ENCODE measurements at places on chromosomes 5 and 9.
A peak's percentile ranks its signal among the peaks of the same experiment; 100 is the strongest.

- DNase-seq, result no peak
Measured at GRCh38 chr5:169649486-169649885, 12.4 kb downstream of the DOCK2 start.

- DNase-seq, result no peak
Measured at GRCh38 chr9:10071579-10071978, 541.2 kb downstream of the PTPRD start.

- DNase-seq, result no peak
Measured at GRCh38 chr9:86955042-86955441, 7.7 kb upstream of the GAS1 start.

DNA sequence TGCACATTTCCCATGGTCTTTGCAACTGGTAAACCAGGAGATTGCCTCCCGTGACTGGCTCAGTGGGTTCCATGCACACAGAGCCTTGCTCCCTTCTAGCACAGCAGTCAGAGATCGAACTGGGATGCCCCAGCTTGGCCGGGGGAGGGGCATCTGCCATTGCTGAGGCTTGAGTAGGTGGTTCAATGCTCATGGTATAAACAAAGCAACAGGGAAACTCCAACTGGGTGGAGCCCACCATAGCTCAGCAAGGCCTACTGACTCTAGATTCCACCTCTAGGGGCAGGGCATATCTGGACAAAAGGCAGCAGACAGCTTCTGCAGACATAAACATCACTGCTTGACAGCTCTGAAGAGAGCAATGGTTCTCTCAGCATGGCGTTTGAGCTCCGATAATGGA, 67.0 kb upstream of the PPP1R2B start:
- no peak for DNase-seq

DNA sequence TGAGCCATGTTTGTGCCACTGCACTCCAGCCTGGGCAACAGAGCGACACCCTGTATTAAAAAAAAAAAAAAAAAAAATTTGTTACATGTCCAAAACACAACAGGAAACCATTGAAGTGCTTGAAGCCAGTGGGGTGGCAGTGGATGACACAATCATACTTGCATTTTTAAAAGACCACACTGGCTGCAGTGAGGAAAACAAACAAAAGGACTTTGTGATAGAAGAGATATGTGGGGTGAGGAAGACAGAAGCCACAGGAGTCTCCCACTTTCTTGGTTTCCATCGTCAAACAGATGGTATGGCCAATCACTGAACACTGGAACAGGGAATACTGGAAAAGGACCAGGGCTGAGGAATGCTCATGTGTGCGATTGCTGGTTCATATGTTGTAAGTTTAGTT, 20.9 kb upstream of the COMMD10 start:
- DNase-seq, result no peak

- DNase-seq, result no peak
Measured at GRCh38 chr9:33956544-33956943, 92.1 kb downstream of the UBAP2 start.

GRCh38 chr9:6733831-6734230, 23.9 kb upstream of the KDM4C start:
- DNase-seq, result no peak

DNA sequence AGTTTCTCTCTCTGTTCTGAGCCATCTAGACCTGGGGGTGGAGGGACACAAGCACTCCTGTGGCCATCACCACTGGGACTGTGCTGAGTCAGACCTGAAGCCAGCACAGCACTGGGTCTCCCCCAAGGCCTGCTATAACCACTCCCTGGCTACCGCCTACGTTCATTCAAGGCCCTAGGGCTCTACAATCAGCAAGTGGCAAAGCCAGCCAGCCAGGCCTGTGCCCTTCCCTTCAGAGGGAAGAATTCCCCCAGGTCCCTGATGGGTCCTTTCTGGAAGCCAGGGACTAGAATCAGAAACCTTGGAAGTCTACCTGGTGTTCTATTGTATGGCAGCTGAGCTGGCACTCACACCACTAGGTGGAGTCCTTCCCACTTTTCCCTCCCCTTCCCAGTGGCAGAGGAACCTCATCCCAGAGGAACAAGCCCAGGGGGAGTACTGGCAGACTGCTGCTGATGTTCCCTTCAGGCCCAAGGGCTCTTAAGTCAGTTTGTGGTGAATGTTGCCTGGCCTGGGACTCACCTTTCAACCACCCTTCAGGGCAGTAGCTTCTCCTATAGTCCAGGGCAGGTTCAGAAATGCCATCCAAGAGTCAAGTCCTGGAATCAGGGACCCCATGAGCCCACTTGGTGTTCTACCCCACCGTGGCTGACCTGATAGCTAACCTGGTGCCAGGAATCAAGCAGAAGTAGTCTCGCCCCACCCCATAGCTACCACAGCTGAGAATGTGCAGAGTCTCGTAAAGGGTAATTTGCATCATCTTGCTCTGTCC, 20.0 kb downstream of the JMY start:
- no peak for DNase-seq

DNA sequence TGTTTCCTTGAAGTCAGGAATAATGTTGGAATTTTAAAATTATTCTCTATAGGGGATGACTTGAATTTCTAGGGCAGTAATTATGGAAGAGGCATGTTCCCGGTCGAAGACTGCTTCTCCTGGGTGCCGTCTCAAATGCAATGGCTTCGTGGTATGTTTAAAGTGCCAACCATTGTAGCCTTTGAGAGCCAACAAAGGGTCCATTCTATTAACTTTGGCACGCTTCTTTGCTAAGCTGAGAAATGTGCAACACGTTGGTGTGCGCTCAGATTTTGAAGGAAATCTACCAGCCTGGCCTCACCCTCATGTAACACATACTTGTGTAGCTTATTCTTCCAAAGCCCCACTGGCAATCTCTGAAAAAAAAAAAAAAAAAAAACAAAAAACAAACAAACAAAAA, 221.2 kb upstream of the ANKH start:
- DNase-seq, result peak; percentile 19

DNA sequence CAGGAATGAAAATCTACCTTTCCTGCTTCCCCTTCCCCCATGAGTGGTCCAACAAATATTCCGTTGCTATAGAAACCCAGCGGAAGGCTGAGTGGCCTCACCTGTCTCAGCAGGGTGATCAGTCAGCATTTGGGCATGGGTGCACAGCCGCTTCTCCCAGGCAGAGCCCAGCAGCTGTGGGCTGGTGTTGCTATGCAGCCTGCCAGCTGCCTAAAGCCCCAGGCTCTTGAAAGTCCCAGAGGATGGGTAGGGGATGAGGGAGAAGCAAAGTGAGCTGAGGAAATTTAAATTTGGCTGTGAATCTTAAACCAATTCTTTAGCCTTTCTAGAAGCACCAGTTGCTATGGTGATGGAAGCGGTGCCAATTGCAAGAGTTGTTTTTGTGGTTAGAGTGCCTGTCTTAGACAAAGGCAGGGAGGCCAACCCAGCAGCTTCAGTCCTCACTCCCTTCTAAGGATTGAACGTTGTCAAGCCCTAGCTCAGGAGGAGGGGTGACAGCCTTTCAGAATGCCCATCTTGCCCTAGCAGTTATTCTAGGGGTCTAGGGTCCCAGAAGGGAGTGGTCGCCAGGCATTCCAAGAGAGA, 151.5 kb upstream of the PITX1 start:
- no peak for DNase-seq

DNA sequence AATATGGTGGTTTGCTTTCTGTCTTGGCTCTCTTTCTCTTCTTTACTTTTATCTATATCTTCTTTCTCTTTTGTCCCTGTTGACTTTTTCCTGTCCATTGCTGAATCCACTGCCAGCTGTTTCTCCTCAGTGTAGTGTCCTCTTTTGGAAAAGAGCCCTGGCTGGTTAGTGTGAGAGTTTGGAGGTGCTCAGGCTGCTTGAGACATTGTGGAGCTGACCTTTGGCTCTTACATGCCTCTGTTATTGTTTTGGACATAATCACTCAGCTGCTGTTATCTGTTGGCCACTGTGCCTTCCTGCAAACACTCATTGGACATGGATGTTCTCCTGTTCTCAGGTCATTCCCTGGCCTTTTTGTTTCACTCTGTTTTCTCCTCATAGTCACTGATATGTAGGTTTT, 295.4 kb upstream of the RIOK2 start:
- DNase-seq, result no peak

DNA sequence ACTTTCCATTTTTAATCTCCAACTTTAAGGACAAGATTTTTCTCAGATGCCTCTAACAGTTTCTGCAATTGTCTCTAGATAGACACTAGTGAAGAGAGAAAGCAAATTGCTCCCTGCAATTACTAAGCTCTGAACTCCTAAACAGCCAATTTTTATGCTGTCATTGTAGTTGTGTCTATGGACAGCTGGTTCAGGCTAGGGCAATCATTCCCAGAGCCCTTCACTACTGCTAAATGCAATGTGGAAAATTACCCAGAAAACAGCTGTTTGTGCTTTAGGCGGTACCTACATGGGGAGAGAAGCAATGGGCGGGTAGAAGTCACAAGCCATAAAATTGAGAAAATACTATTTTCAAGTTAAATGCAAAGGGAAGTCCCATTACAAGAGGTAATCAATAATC, 211.6 kb downstream of the SPOCK1 start:
- DNase-seq, result no peak

- DNase-seq, result no peak
Measured at GRCh38 chr9:135547756-135548736, 2.1 kb downstream of the OBP2A start.

- DNase-seq, result no peak
Measured at GRCh38 chr5:88545338-88545737, 276.7 kb upstream of the TMEM161B start.

DNA sequence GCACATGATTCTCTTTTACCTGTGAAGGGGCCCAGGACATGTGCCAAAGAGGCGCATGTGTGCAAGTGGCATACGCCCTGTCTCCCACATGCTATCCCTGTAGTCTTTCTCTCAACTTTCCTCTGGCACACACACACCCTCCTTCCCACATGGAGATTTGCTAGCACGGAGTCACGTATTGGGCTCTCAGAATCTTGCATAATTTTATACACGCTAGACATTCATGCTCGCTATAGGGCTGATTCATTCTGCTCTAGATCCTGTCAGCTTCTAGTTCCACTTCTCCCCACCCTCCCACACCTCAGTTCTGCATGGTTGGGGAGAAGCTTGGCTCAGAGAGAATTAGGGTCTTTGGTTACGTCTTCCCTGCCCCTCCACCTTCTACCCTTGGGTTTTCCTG, 72.8 kb downstream of the CD180 start:
- DNase-seq, result no peak

DNA sequence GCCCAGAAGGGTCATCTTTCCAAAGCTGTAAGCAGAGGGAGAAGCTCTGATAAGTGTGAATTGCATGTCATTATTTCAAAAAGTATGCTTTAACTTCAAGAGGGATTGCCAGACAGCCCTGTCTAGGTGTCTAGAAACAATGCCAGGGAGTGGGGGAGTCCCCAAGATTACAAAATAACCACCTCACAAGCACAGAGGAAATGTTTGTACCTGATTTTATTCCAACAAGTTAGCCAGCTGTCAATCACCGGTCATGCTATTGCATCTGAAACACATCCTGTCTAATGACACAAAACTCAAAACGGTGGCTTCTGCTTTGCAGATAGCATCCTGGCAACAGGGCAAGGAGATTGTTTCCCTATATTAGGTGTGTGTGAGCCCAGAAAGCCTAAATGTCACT, 154.2 kb upstream of the WWC1 start:
- DNase-seq, result no peak

GRCh38 chr5:110785356-110785755, 46.5 kb downstream of the SLC25A46 start:
- no peak for DNase-seq

DNA sequence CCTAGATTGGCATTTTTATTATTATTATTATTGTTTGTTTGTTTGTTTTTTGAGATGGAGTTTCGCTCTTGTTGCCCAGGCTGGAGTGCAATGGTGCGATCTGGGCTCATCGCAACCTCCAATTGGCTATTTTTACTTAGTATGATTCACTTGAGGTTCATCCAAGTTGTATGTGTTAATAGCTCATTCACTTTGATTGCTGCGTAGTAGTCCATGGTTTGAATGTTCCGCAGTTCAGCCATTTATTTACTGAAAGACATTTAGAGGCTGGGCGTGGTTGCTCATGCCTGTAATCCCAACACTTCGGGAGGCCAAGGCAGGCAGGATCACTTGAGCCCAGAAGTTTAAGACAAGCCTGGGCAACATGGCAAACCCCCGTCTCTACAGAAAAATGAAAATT, 22.6 kb upstream of the MELK start:
- no peak for DNase-seq

- DNase-seq, result no peak
Measured at GRCh38 chr9:122020398-122020797, 72.7 kb downstream of the TTLL11 start.

DNA sequence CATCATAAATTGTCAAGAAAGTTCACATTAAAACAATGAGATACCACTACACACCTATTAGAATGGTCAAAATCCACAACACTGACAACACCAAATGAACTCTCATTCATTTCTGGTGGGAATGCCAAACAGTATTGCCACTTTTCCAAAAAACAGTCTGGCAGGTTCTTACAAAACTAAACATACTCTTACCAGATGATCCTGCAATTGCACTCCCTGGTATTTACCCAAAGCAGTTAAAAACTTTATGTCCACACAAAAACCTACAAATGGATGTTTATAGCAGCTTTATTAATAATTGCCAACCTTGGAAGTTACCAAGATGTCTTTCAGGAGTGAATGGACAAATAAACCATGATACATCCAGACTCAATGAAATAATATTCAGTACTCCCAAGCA, 56.8 kb downstream of the ZNF608 start:
- no peak for DNase-seq

- no peak for DNase-seq
Measured at GRCh38 chr5:56569566-56569965, 245.8 kb upstream of the MAP3K1 start.

- DNase-seq, result no peak
Measured at GRCh38 chr5:122190156-122190555, 60.8 kb downstream of the ZNF474 start.
